ENCODE measurements at places on chromosomes 16 and 17.

- DNase-seq = no peak
Measured at GRCh38 chr17:47742319-47743181, 9.5 kb downstream of the TBX21 start.

GRCh38 chr17:152860-153420, 15.6 kb downstream of the SCGB1C2 start:
- DNase-seq = no peak

DNA sequence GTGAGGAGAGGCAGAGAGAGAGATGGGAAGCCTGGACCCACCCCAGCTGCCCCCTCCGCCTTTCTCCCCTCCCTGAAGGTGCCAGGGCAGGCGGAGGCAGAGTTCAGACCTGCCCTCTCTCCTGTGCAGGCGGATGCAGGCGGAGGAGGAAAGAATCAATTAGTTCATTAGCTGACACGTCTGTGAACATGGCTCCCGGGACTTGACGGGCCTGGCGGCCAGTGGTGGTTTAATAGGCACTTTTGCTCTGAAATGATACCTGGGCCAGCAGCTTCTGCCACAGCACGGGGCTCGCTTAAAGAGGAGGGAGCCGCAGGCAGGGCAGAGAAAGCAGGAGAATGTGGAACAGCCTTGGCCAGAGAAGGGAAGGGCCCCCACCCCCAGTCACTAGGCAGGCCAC, 98.1 kb downstream of the SDK2 start:
- DNase-seq = no peak

DNA sequence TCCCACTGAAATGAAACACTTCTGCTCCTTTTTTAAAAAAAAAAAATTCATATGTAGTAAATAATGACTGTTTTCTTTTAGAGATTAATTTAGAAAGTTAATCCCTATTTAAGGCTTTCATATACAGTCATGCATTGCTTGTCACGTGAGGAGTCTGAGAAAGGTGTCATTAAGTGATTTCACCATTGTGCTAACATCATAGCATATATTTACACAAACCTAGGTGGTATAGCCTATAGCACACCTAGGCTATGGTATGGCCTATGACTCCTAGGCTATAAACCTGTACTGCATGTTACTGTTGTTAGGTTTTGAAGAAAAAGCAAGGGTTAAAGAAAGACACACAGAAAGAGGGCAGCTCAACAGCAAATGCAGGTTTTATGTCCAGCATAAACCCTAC, 13.7 kb downstream of the PPY start:
- no peak for DNase-seq

GRCh38 chr17:58480090-58480489, 8.1 kb downstream of the HSF5 start:
- no peak for DNase-seq

Measured in activated naive CD8-positive, alpha-beta T cell treated with anti-CD3 and anti-CD28 coated beads, Interleukin-2, amount 50 U/mL, for 16 hours (primary cell).